ENCODE measurements at places on chromosomes 5 and 9.

- DNase-seq = no peak
Observed at GRCh38 chr5:42875785-42876374, 64.2 kb upstream of the SELENOP start.

GRCh38 chr5:122713041-122713440, 61.8 kb upstream of the SNX2 start:
- DNase-seq = no peak

DNA sequence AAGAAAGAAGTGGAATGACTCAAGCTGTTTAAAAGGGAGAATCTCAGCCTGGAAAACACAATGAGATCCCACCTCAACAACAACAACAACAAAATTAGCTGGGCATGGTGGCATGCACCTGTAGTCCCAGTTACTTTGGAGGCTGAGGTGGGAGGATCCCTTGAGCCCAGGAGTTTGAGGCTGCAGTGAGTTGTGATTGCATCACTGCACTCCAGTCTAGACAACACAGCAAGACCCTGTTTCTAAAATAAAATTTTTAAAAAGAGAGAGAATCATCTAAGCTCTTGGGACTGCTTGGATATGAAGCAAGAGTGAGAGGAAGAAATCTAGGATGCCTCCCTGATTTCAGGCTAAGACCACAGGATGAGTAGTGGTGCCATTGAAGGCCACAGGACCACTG, 47.4 kb upstream of the KIF2A start:
- DNase-seq = no peak

DNA sequence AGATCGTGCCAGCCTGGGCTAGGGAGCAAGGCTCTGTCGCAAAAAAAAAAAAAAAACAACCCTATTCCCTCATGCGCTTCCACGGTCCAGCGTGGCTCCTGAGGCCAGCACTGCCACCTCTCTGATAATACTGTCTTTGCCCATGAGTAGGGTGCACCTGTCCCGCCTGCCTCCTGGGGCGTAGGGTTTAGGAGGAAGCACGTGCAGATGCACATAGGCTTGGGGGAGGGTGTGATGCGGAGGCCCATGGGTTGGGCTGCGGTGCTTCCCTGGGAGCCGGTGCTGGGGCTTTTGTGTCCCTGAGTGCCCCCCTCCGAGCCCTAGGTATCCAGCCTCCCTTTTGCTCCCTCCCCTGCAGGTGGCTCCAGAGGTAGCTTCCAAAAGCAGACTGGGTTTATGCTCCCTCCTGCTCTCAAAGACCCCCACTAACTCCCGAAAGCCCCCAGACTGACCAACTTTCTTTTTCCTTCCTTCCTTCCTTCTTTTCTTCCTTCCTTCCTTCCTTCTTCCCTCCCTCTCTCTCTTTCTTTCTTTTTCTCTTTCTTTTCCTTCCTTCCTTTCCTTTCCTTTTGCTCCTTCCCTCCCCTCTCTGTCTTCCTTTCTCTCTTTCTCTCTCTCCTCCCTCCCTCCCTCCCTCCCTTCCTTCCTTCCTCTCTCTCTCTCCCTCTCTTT, 12.8 kb downstream of the FGFR4 start:
- no peak for DNase-seq

DNA sequence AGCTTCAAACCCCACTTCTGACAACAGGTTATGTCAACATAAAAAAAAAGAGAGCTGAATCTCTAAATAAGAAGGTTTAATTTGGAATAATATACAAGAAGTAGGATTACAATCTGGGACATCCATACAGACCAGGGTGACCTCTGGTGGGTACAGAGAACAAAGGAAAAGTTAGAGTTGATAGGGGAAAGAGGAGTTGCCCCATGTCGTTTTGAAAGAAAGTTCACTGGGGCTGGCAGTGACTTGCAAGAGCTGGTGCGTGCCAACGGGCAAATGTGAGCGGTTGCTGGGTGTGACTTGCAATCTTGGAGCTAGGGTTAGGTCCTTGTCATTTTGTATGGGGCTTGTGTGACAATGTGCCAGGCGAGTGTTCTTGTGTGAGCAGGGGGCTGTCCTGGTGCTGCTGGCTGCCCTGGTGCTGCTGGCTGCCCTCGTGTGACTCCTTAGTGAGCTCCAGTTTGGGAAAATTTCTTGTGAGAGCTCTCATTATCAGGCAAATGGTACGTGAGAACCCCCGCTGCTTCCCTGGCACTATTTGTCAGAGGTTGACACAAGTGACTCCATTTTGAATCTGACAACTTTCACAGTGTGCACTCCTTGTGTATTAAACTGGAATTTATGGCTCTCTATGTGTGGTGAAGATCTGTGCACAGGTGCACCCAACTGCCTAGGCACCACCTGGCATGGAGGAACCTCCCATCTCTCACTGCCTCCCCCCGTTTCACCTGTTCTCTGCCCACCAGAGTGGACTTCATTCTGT, 69.8 kb downstream of the UBE2QL1 start:
- no peak for DNase-seq

DNA sequence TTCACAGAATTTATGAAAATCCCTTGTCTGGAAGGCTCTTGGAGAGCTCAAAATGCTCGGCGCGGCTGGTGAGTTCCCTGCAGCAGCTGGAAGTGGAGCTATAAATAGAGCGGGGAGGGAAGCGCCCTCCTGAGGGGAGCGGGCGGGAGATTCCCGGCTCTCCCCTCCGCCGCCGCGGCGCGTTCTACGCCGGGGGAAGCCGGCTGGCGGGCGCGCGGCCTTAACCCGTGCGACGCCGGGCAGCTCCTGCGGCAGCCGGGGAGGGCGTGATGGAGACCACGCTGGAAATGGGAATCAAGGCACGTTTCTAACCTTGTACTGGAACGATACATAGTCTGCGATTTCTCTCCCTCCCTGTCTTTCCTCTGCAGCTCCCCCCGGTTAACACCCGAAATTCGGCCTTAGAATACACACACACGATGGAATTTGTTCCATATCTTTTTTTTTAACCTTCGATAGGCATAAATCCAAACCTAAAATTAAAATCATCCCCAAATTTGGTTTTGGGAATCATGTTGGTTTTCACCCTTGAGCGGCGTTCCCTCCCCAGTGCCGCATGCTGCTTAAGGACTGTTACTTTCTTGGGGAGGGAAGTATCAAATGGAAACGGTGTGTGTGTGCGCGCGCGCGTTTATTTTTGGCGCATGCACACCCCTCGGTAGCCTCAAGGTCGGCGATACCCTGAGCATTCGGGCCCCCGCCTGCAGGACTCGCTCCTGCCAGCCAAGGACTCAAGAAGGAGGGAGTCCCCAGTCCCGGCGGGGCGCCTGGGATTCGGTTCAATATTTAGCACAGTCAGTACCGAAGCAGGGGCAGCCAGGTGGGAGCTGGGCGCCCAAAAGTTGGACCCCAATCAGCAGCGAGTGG, 306.3 kb upstream of the KCNN2 start:
- peak; percentile 5 for DNase-seq

GRCh38 chr9:34379334-34380033, 2.8 kb upstream of the MYORG start:
- peak; percentile 82 for DNase-seq

GRCh38 chr5:22678886-22679285, 174.3 kb downstream of the CDH12 start:
- no peak for DNase-seq

GRCh38 chr5:13566871-13567339, 377.6 kb downstream of the DNAH5 start:
- peak; percentile 86 for DNase-seq

GRCh38 chr9:137449931-137450538, 8.9 kb upstream of the ENTPD8 start:
- no peak for DNase-seq

- DNase-seq = no peak
Observed at GRCh38 chr5:74624501-74624900, 16.0 kb downstream of the ENC1 start.

- no peak for DNase-seq
Observed at GRCh38 chr5:25393256-25393655, 748.5 kb upstream of the CDH10 start.

DNA sequence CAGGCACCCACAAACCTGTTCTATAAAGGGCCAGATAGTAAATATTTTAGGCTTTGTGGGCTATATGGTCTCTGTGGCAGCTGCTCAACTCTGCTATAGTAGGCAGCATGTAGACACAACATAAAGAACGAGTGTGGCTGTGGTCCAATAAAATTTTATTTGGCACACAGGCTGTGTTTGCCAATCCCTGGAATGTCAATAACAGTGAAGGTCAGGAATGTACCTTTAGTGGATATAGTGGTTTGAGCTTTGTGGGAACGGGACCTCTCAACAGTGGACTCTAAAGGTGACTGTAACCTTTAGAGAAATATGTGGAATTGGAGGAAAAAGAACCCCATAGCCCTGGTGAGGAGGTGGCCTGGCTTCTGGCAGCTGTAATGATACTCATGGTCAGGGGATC, 145.2 kb downstream of the MAST4 start:
- no peak for DNase-seq

GRCh38 chr5:126300293-126300692, 122.9 kb upstream of the GRAMD2B start:
- peak; percentile 4 for DNase-seq

GRCh38 chr5:167633931-167634341, 657.5 kb upstream of the WWC1 start:
- peak; percentile 97 for DNase-seq

GRCh38 chr9:137488327-137488653, 29.2 kb upstream of the NSMF start:
- no peak for DNase-seq

DNA sequence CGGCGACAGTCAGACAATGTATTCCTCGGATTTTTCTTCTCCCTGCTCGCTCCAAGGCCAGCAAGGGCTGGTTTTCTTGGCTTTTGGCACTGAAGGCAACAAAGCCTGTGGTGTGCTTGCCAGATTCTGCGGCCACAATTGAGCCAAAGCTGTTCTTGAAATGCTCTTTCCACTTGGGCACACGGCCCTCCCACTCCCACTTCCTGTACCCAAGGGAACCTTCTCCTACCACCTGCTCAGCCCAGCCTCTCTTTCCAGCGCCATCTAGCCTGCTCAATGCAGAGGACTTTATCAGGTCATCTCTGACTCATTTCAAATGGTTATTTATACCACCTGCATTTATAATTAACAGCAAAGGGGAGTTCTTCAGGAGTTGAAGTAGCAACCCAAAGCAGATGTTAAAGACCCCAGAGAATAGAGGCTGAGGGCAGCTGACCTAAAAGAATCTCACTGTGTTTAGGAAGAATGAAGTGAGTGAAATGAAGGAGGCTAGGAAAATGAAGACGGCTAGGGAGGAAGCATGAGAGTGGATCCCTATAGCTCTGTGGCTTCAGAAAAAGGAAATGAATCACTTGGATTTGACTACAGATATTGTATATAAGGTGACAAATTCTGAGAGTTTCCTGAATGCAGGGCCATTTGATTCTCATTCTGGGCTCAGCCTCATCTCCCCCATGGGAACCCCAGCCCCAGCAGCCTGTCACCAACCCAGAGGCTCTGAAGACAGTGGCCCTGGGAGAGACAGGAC, 439.0 kb downstream of the ENC1 start:
- peak; percentile 30 for DNase-seq

DNA sequence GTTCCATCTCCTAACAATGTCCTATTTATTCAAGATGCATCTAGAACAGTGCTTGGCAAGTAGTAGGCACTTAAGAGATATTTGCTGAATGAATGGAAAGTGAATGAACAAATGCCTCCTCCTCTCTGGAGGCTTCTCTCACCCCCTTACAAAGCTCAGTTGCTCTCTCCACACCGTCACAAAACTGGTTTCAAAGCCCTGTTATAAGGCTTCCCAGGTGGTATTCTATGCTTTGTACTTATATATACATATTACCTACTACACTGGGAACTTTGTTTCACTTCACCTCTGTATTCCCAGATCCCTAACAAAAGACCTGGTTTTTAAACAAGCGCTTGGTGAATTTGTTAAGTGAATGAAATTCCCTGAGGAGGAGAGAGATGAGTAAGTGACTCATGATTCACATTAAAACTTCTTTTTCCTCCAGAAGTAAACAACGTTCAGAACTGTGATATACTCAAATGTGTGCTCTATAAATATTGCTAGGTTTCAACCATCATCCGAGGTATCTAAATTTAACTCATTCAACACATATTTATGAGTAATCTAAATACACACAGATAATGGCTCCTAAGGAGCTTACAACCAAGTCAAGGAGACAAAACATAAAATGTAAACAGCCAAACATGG, 36.0 kb downstream of the DENND1A start:
- DNase-seq = peak; percentile 79

- DNase-seq = no peak
Observed at GRCh38 chr9:100287186-100287585, 65.6 kb downstream of the TEX10 start.

DNA sequence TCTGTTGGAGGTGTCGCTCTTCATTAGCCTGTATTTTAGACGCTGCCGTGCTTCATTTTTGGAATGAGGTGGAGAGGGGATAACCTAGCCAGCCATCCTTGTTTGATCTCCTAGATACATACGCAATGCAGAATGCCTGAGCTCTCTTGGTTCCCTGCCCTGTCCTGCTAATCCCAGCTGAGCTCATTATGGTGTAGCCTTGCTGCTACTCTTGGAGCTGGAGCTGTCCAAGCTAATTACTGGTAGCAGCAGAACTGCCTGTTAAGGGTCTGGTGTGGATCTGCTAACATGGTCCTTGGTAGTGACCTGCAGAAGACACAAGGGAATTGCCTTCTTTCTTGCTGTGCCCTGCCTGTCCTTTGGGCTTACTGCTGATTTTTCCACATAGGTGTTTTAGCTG, 207.9 kb downstream of the CNTLN start:
- no peak for DNase-seq

- DNase-seq = no peak
Observed at GRCh38 chr5:111284825-111285224, 60.6 kb downstream of the CAMK4 start.

GRCh38 chr5:127447827-127448226, 69.6 kb upstream of the PRRC1 start:
- peak; percentile 53 for DNase-seq

DNA sequence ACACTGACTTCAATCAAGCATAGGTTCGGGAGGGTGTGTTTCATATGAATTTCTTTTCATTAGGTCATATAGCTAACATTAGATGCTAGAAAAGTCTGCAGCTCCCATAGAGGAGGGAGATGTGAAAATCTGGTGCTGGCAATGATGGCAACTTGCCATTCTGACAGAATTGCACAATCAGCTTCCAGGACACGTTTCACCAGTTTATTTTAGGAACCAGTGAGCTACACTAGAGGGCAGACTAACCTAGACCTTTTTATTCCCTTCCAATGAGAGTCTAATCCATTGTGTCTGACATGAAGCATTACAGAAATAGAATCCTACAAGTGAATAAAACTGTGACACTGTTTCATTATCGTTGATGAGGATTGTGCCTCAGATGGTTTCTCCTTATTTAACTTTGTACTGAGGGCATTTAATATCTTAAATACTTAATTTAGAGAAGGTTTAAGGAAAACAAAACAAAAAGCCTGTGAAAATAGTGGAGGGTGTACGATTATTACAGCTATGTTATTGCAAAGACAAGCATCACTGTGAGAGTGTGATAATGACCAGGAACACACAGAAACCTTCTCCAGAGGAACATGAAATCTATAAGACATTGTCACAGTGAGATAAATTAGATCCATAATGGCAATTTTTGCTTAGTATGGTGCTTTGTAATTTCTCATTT, 363.3 kb upstream of the RPS23 start:
- peak; percentile 91 for DNase-seq

Measured in fibroblast of mammary gland (primary cell).